Stimulated activated naive CD4-positive, alpha-beta T cell (primary cell): ENCODE measurements at places on chromosomes 6 and 20.

DNA sequence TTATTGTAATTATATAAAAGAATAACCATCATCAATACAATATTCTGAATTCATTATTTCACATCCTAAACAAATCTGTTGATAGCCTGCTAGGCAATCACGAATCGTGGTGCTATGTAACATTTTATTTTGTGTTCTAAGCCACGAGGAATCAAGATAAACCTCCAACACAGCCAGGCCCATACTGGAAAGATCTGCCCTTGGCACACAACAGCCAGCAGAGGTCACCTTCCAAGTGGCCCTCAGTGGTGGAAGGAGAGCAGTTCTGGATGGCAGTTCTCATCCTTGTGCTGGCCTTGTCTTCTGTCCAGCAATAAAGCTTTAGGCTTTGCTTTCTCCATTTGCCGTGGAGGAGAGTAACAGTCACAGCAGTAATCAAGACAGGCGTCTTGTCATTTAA, 13.2 kb downstream of the ZNF831 start:
- DNase-seq, result no peak

DNA sequence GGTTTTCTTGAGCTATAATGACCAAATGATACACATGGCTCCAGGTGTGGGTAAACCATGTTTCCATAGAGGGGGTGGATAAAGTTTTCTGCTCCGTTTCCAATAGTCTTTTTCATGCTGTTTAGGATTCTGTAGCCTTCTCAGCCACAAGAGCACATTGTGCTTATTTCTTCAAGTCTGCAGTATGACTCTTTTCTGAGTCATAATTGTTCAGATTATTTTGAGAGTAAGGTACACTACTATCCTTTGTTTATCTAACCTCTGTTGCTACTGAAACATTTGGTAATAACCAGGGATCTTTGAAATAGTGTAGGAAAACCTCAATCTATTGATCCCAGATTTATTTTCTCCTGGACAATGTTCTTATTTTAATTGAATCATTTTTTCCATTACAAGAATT, 247.9 kb upstream of the BMP2 start:
- DNase-seq, result no peak

DNA sequence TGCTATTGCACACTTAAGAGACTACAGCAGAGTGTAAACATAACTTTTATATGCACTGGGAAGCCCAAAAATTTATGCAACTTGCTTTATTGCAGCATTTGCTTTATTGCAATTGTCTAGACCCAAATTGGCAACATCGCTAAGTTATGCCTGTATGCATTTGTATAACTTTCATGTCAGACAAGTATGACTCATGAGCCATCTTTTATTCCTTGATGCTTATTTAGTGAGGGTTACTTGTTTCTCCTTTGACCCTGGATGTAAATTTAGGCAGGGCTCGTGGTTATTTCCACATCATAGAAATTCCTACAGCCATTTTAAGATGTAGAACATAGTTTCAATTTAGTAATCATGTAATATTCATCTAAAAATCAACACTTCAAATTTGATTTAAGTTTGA, 130.3 kb upstream of the LY86 start:
- DNase-seq, result no peak

DNA sequence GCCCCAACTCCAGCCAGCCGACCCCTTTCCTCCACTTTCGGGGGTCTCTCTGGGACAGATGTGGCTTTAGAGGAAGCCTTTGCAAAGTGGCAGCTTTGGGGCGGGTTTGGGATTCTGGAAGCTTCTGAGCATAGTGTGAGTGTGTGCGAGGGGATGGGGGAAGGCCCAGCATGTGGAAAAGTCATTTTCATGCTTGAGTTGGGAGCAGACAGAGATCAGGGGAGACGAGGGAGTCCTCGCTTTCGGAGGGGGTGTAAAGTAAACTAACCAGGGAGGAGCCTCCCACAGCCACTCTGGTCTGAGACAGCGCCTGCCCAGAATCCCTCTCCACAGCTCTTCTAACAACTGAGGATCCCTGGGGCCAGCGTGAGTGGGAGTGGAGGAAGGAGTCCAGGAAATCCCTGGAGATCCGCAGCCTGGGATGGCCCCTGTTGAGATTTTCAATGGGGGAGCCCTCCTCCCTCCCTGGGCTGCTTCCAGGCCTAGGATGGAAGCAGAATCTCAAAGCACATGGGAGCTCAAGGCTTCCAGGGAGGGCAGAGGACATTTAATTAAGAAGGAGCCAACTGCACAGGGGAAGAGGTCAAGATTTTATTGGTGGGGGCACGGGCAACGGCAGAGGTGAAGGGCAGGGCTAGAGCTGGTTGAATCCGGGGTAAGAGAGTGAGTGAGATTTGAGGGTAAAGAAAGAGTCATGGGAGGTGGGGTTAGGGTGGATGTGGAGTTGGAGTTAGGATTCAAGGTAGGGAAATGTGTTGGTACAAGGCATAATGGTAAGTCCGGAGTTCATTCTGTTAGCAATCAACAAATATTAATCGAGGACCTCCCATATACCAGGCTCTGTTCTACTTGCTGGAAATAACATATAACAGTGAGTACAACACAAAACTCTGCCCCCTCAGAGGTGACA, 102.3 kb upstream of the FOXP4 start:
- no peak for DNase-seq

DNA sequence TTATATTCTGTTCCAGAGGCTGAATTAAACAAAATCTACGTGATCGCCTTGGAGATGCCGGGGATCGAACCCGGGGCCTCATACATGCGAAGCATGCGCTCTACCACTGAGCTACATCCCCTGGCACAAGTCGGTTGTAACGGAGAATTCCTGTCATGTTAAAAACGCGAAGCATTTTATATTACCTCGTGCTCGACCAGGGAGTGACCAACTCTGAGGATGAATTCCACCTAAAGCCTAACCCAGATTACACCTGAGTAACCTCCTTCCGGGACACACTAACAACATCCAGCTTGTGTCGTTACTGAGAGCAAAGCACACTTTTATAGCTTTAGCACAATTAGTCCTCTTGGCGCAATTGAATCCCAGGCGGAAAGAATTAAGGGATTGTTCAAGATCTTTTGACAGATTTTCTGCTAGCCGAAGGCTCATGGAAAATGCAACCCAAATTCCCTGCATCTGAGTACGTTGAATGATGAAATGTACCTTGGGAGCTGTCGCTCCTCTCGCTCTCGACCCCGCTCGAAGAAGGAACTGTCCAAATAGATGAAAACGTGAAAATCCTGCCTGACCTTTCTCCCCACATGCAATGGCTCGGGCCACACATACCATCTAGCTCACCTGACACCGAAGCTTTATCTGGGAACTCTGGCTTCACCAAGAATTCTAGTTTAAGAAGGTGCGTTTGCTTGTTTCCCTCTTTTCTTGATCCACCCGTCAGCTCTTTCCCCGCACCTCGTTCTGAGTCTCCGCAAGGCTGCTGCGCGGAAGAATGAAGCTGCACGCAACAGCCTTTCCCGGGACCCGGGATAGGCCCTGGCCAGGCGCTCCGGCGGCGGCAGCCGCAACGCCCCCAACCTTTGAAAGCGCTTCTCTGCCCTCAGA, 148.3 kb downstream of the GPX5 start:
- no peak for DNase-seq

- DNase-seq, result no peak
These were observed 143.7 kb downstream of the KLHL32 start for GRCh38 chr6:97068211-97068610.

DNA sequence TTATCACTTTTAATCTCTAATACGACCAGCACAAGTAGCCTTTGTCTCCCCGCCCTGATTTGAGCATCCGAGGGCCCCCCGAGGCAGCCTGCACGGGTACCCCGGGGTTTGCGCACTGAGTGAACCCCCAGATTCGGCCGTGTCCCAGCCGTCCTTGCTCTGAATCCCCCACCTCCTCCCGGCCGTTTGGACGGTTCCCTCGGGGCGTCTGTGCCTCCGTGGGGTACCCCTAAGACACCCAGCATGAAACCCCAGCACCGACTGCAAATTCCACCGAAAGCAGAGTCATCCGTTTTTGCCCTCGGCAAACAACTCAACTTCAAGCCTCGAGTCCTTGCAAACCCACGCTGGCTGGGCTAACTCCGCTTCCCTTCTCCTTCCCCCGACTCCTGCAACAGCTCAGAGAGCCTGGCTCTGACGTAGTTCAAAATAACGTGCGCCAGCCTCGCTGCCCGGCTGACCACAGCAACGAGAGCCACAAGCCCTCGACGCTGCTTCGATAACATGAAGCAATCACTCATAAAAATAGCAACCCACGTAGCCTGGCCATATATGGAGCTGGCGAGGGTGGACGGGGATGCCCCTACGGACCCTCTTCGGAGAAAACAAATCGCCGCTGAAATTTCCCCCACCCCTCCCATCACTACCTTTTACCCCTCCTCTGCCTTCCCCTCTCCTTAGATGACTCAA, 764 bp upstream of the SNAP25 start:
- DNase-seq, result no peak

DNA sequence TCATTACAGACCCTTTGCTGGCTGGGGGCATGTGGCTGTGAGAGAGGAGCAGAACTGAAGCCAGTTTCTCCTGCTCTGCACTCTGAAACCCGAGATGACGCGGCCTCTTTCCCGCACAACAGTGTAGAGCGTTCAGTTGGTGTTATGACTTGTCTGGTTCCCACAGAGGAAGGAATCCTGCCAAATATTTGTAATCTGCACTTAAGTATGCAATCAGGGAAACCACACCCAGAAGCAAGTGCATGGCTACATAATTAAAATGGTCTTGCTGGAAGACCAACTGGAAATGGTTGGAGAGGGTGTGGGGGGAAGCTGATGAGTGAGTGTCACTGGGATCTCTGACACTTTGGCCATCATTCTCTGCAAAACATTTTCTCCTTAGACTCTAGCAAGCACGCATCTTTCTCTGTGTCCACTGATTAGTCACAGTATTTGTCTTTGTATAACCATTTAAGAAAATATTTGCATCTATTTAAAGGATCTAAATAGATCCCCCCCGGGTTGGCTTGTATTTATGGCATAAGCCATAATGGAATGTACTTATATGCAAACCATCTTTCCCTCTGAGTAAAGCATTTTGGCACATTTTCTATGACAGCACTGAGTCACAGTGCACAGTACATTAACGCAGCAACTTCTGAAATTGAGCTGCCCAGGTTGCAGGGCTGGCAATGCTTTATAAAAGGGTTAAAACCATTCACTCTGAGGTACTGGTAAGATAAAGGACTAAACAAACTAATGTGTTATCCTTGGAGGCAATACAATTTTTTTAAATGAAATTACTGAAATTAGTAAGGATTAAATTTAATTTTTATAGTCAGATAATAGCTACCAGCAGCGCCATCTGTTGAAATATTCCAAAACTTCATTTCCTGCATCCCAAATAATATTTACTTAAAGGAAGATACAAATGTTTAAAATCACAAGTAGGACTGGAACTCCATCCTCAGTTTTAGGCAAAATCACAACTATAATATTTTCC, 76.7 kb downstream of the FOXC1 start:
- no peak for DNase-seq

DNA sequence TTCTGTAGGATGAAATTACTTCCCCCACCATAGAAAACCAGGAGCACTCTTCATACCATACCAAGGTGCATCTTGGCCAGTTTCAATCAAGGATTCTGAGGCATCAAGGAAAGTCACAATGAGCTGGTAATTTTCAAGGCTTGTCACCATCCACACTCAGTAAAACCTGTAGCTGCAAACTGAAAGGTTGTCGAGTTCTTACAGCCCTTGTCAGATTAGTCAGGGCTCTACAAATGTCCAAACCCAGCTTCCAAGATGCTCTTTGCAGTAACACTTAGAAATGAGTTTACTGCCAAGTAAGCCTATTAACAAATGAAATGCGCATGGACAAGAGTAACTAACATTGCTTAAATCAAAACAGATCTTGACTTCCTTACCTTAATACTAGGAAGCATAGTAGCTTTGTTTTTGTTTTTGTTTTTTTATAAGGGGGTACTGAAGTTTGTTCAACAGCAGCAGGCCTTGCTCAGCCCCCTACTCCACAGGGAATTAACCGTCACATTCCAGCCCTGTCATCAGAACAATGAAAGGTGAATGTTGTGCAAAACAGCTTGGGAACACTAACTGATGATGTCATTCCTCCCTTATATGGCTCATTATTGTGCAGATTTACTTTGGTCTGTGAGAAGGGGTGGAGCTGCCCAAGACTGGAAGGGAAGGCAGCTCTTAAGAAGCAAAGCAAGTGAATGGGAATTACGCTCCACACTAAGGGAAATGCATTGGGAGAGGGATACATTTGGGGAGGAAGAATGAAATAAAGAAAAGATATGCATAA, 49.9 kb upstream of the TMEM30A start:
- no peak for DNase-seq
